ENCODE measurements at places on chromosomes 5 and 9.

GRCh38 chr9:117413346-117414219 is 1.3 kb downstream of the ASTN2 start:
- DNase-seq: peak; percentile 87

- DNase-seq: no peak
Measured at GRCh38 chr5:4563400-4563799, 576.7 kb upstream of the ADAMTS16 start.

DNA sequence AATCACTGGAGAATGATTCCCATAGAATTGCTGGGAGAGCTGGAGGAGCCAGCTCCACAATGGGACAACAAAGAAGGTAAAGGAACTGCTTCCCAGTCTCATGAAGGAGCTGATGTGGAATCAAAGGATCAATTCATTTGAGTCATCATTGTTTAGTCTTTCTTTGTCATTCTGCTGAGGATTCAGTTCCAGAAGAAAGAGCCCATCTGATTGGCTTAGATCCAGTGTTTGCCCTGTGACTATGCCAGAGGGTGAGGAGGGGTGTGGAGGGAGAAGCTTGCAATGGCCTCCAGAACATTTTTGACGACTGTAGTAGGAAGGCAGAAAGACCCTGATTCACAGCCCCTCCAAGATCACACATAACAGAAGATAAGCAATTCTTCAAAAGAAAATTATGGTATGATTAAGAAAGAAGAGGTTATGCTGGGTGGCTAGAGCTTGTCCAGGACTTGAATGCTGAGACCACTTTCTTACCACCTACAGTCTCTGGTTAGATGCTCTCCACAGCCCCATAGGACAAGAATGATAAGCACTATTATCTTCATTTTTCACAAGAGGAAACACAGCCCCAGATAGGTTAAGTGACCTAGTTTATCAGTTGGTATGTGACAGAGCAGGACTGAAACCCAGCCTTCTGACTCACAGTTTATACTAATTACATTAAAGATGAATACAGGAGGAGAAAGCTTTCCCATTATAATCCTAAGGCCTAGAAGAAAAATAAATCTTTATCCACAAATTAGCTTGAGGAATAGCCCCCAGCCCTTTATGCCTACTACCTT is 363.1 kb downstream of the PRELID2 start:
- no peak for DNase-seq

DNA sequence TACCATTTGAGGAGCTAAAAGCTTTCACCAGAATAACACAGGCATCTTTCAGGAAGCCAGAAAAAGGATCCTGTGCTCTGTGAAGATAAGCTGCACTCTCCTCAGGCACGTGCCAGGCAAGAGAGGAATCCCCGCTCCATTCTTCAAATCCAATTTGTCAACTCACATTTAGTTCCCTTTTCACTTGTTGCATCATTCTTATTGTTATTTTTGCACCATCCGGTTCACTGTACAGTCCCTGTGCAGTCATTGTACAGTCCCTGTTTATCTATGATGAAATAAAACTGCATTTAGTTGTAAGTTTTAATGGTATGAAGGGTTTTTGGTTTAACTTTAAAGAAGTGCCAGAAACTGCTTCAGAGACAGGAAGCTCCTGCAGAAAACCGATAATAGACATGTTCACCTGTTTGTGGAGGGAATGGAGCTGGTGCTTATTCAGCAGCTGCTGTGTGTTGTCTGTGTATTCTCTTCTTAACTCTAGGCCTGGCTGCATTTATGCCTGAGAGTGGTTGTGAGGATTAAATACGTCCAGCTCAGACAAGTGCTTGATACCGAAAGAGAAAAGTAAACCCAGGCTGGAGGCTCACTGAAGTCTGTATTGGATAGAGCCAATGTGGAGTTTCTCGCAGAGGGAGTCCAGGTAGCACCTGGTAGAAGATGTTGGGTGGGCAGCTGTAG is 22.4 kb downstream of the IFNW1 start:
- no peak for DNase-seq

GRCh38 chr5:63686181-63686580 is 276.1 kb downstream of the HTR1A start:
- no peak for DNase-seq

DNA sequence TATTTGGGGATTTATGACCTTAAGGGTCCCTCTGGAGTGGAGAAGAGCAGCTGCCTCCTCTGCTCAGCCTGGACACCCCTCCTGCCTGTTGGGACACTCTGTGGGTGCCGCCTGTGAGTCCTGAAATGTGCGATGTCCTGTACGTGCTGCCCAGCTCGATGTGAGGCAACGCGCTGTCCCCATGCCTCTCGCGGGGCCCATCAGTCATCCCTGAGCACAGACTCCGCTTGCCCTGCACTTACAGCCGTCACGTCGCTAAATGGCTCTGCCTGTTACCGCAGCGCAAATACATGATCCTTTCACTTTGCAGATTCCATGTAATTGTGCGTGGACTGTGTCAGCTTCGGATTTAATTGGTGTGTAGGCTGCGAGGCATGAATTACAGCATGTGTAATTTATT is 27.1 kb downstream of the IRX4 start:
- DNase-seq: no peak

- DNase-seq: peak; percentile 22
Measured at GRCh38 chr9:72362680-72363139, 2.3 kb downstream of the ZFAND5 start.

DNA sequence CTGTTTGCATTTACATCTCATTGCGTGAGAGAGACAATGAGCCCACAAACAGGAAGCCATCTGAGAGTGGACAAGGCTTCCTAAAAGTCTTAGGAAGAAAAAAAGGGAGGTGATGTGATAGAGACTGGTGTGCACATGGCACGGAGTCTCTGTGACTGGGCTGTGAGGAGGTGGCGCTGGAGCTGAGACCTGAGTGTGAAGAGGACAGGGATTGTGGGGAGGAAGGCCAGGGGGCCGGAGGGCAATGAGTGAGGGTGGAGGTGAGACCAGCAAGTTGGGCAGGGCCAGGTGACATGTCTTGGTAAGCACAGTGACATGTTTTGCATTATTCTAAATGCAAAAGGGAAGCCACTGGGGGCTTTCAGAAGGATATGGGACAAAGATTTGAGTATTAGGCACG is 45.0 kb downstream of the TSPAN17 start:
- DNase-seq: no peak

DNA sequence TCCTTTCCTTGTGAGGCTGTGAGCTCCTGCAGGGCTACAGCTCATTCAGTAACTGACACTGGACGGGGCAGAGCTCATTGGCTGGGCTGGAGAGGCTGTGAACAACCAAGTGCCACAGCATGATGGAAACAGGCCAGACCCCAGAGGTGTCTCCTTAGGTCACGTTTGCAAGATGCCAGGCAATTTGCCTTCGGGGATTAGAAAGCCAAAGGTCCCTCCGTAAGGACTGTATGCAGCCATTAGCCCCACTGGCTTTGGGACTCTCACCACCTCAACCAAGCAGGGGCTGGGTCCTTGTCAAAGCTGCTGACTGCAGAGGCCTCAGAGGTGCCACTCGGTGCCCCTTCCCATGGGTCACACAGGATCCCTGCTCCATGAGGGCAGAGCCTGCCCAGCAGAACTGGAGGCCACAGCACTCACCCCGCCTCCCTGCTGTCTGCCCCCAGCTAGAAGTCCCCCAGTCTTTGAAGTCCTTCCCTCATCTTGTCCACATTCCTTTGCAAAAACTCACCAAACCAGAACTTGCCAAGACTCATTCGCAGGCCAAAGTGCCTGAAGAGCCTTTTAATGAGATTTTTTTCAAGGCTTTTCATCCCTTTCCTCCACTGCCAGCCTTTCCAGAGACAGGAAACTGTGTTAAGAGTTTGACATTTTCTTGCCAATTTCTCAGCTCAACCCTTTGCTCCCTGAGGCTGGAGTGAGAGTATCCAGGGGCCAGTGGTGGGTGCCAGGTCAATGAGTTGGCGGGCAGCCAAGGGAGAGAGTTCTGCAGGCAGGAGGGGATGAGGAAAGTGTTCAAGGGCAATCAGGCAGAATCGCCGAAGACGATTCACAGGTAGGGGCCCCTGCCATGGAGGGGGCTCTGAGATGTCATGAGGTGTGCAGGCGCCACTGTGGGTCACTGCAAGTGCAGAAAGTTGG is 39.7 kb upstream of the SLC25A51 start:
- no peak for DNase-seq

DNA sequence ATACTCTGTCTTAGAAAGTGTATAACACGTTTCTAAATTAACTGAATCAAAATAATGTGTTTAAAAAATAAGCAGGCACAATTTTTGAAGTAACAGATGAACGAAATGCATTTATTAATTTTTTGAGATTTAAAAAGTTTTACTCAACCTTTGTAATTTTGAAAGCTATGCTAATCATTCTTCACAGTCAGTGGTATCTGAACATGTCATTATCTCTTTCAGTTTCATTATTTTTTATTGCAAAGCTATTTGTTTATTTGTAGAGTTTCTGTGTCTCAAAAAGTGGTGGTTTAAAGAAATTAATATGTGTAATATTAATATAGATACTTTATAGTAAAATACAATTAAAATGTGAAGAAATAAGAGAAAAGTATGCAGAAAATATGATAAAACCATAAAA is 11.2 kb downstream of the CHSY3 start:
- DNase-seq: no peak

GRCh38 chr9:137739371-137740309 is 120.8 kb downstream of the EHMT1 start:
- no peak for DNase-seq

DNA sequence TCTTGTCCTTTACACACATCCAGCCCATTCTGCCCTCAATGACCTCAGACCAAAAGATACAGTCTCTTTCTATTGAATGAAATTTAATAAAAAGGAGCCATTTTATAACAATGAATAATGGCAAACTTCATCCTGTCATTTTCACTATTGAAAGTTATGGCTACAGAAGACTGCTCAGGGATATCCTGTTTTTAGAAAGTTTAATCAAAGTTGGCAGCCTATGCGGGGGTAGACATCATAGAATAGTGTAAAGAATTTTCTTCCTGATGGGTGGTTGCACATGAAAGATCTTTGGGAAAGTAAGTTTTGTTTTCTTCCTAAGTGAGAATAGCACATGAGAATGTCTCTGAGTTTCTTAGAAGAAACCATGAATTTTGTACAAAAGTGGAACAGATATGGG is 670.4 kb upstream of the CDH6 start:
- no peak for DNase-seq

GRCh38 chr5:80341016-80341775 is 21.4 kb downstream of the SPZ1 start:
- DNase-seq: no peak

DNA sequence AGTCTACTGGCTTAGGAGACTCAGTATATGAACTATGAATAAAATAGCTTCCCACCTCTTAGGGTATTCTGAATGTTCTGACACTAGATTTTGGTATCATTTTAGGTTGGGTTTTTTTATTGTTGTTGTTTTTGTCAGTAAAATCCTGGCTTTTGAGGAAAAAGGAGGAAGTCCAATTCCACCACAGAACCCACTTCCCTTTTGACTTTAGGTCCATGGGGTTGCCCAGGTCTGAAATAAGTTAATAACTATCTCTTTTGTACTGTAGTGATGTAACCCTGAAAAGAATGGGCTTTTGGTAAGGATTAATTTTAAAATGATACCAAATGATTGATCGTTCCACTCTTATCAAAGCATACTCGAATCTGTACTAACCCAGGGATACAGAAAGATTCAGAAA is 29.1 kb upstream of the IL12B start:
- no peak for DNase-seq

- no peak for DNase-seq
Measured at GRCh38 chr9:38046661-38047300, 22.2 kb downstream of the SHB start.

- DNase-seq: no peak
Measured at GRCh38 chr5:1298067-1298551, 3.2 kb upstream of the TERT start.

DNA sequence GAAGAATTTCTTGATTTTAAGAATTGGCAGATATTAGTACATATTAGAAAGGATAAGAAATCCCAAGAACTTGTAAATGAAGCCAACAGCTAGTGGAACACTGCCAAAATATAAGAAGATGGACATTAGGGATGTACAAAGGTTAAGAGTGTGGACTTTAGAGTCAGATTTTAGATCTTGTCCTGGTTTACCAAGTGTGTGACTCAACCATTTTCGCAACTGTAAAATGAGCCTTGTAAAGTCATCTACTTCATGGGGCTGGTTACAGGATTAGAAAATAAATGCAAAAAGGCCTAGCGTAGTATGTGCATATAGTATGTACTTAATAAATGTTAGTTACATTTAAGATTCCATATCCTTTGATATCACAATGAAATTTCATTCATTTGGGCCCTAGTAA is 260.0 kb downstream of the RAB3C start:
- DNase-seq: no peak

DNA sequence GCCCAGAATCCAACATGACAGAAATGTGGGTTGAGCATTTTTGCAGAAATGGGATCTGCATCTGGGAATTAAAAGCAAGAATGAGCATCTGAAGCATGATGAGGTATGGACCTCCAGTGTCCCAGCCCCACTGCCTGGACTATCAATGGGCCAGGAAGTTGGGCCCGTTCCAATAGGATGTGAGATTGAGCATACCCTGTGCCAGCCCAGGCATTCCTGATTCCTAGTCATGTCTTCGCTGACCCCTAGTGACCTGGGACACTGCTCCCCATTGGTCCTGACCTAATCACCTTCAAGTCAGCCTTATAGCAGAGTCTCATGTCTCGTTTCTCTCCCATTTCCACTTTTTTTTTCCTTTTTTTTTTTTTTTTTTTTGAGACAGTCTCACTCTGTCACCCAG is 197.4 kb upstream of the IRX2 start:
- DNase-seq: no peak

GRCh38 chr5:5145651-5146529 is 5.8 kb downstream of the ADAMTS16 start:
- DNase-seq: no peak

GRCh38 chr5:61824396-61824795 is 481.6 kb upstream of the KIF2A start:
- no peak for DNase-seq

GRCh38 chr5:76468635-76469425 is 65.7 kb downstream of the IQGAP2 start:
- no peak for DNase-seq

- no peak for DNase-seq
Measured at GRCh38 chr5:133298447-133298846, 246.6 kb downstream of the HSPA4 start.

- no peak for DNase-seq
Measured at GRCh38 chr5:135367554-135367953, 31.5 kb downstream of the MACROH2A1 start.

- DNase-seq: no peak
Measured at GRCh38 chr5:121257621-121258020, 594.1 kb upstream of the FTMT start.

DNA sequence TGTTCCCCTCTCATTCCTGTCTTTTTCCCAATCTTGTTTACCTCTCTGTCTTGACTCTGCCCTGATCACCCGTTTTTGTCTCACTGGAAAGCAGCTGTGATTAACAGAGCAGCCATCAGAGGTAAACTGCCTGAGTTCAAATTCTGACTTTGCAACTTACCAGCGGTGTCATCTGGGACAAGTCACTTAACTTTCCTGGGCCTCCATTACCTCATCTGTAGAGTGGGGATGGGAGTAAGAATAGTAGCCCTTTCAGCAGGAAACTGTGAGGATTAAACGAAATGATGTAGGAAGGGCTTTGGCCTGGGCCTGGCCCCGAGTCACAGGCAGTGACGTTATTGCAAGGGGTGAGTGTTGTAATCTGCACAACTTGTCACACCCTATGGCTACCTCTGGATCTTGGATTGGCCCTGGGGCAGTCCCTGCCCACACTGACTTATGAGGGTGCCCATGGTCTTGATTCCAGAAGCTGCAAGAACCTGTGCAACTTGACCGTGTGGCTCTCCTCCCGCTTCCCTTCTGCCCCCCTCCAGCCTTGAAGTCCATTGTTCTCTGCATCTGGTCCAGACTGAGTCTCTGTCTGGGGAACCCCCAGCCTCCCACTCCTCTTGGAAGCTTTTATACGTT is 657 bp upstream of the PCDH12 start:
- no peak for DNase-seq

All from NCI-H1105 (cell line).